T-helper 17 cell (primary cell): ENCODE measurements at places on chromosomes 11 and 22. TPM values are rescaled to one million over a fixed set of nuclear protein-coding genes. Genes with fewer than 3 reads are reported as not detected.

- no peak overlapping the region for H3K27ac ChIP-seq
- H3K27me3 ChIP-seq, result peaks cover 20% of the 10 kb centered on the region
- H3K36me3 ChIP-seq, result no peaks in the 10 kb centered on the region
- no peaks in the 10 kb centered on the region for H3K4me1 ChIP-seq
- DNase-seq, result no peak
These were observed 203.1 kb downstream of the TENM4 start for GRCh38 chr11:79237703-79238102.

LDHAL6A gene
- not detected for total RNA-seq

DNA sequence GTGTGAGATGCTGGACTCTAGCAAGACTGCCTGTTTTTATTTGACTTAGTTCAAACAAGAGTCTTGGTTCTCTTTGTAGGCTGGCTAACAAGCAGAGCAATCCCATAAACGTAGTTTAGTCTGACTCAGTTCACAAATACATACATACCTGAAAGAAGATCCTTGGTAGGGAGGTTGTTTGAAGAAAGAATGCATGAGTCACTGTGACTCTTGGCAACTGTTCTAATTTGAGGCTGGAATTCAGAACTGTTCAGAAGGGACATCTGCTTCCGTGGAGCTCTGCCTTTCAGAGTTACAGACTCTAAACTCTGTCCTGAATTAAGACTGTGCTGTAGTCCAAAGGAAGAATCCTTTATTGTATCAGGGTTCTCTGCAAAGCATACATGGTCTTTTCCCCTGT lies 32.2 kb downstream of the C2CD3 start:
- H3K27ac ChIP-seq, result no peak overlapping the region
- no peak overlapping the region for H3K4me3 ChIP-seq
- DNase-seq, result no peak
- H3K36me3 ChIP-seq, result peaks cover 10% of the 10 kb centered on the region
- peaks cover 11% of the 10 kb centered on the region for H3K4me1 ChIP-seq

GRCh38 chr11:62242021-62242420 lies at the start of gene SCGB1D2:
SCGB1D2 (plus strand) TSS chr11:62242239; CDS start chr11:62242308, 69 bp downstream.
- H3K4me3 ChIP-seq, result no peak within 1 kb of the TSS
- no peaks in the 10 kb centered on the region for H3K4me1 ChIP-seq
- DNase-seq, result no peak
- H3K27ac ChIP-seq, result no peak within 1 kb of the TSS
- peaks cover 3% of the 10 kb centered on the region for H3K36me3 ChIP-seq

- no peak for DNase-seq
- no peak overlapping the region for H3K27ac ChIP-seq
- H3K27me3 ChIP-seq, result no peaks in the 10 kb centered on the region
- H3K4me1 ChIP-seq, result peaks cover 2% of the 10 kb centered on the region
- no peak overlapping the region for H3K4me3 ChIP-seq
- no peaks in the 10 kb centered on the region for H3K36me3 ChIP-seq
These were observed 66.9 kb upstream of the CTSC start for GRCh38 chr11:88404391-88404790.

MLC1 gene
- total RNA-seq, result 0.62 TPM

GRCh38 chr22:17566776-17567175 lies 3.5 kb downstream of the SLC25A18 start:
- H3K4me1 ChIP-seq, result peaks cover 4% of the 10 kb centered on the region
- no peak overlapping the region for H3K4me3 ChIP-seq
- DNase-seq, result no peak
- H3K27me3 ChIP-seq, result peaks cover 40% of the 10 kb centered on the region
